HFFc6 (cell line): ENCODE measurements at places on chromosomes 5 and 9.

DNA sequence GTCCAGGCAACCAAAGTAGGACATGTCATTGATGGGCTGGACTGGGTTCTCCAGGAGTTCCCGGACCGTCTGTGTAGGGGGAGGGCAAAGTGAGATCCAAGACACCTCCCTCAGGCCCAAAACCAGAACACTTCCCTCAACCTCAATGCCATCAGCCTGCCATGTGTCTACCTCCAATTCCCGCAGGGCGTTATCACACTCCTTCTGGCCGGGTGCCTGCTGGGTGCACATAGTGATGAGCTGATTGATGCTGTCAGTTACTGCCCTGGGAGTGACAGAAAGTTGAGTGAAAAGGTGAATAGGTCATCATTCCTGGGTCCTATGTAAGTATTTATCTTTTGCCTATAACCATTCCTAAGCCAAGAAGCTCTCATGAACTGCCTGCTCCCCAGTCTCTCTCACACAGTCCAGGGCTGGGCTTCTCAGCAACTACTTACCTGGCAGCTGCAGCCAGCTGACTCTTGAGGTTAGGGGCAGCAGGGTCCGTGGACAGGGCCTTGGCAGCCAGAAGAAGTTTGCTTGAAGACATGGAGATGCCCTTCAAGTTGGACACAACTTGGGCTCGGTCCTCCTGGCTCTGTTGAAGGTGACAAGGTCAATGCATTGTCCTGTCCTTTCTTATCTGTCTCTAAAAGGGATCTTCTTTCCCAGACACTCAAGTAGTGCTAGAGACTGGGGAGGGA is 21.0 kb downstream of the TLN1 start:
- DNase-seq = no peak

GRCh38 chr9:38386319-38386895 is 6.1 kb upstream of the ALDH1B1 start:
- DNase-seq = no peak

GRCh38 chr5:145588113-145588512 is 247.0 kb downstream of the PRELID2 start:
- DNase-seq = no peak

GRCh38 chr9:103714992-103715391 is 379.1 kb upstream of the SMC2 start:
- DNase-seq = no peak

- DNase-seq = no peak
Observed at GRCh38 chr9:21552244-21553170, 70.4 kb upstream of the IFNE start.

DNA sequence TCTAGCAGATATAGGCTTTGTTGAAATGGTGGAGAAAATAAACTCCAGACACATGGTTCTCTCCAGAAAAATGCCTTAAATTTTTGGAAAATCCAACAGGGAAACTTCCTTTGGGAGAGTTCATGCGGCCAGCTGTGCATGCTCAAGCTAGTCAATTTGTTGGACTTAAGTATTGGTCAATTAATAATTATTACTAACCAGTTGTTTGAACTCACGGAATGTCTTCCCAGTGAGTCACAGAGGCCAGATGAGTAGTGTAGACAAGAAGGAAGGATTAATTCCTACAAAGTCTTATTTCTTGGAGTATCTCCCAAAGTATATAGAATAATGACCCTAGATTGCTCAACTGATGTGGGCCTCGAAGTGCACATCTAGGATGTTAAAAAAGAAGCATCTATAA is 103.6 kb downstream of the MACIR start:
- peak; percentile 60 for DNase-seq

- no peak for DNase-seq
Observed at GRCh38 chr5:142547445-142548380, 138.2 kb downstream of the FGF1 start.

- DNase-seq = no peak
Observed at GRCh38 chr5:75152860-75153259, 83.8 kb downstream of the ANKRD31 start.

- DNase-seq = no peak
Observed at GRCh38 chr9:96447406-96447805, 2.6 kb upstream of the HABP4 start.

GRCh38 chr9:98854266-98854665 is 46.8 kb downstream of the GALNT12 start:
- peak; percentile 76 for DNase-seq

DNA sequence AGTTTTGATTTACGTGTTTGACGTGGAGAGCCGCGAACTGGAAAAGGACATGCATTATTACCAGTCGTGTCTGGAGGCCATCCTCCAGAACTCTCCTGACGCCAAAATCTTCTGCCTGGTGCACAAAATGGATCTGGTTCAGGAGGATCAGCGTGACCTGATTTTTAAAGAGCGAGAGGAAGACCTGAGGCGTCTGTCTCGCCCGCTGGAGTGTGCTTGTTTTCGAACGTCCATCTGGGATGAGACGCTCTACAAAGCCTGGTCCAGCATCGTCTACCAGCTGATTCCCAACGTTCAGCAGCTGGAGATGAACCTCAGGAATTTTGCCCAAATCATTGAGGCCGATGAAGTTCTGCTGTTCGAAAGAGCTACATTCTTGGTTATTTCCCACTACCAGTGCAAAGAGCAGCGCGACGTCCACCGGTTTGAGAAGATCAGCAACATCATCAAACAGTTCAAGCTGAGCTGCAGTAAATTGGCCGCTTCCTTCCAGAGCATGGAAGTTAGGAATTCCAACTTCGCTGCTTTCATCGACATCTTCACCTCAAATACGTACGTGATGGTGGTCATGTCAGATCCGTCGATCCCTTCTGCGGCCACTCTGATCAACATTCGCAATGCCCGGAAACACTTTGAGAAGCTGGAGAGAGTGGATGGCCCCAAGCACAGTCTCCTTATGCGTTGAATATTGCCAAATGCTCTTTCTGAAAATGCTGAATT is 850 bp downstream of the RRAGA start:
- DNase-seq = peak; percentile 38

GRCh38 chr5:135697251-135697958 is 118.6 kb upstream of the CXCL14 start:
- no peak for DNase-seq

- DNase-seq = no peak
Observed at GRCh38 chr9:130688072-130688471, 5.5 kb upstream of the EXOSC2 start.

DNA sequence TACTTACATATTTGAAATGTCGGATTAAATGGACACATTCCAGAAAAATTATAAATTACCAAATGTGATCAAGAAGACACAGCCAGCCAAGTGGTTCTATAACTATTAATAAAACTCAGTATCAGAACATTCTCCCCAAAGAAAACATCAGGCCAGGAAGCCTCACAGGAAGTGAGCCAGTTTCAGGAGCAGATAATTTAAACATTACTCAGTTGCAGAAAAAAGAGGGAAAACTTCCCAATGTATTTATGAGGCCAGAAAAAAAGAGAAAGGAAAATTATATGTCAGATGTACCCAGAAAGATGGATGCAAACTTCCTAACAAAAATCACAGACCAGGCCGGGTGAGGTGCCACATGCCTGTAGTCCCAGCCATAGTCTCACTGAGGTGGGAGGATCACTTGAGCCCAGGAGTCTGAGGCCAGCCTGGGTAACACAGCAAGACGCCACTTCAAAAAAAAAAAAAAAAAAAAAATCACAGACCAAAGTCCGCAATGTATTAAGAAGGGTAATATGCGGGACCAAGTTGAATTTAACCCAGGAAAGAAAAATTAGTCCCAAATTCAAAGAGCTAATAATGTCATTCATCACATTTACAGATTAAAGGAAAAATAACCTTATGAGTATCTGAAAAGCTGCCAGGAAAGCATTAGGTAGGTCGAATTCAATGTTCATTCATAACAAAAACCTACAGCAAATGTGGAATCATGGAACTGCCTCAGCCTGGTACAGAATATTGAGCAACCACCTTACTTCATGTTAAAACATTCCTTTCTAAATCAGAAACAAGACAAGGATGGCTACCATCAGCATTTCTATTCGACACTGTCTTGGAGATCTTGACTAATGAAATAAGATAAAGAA is 37.2 kb upstream of the NRARP start:
- no peak for DNase-seq

DNA sequence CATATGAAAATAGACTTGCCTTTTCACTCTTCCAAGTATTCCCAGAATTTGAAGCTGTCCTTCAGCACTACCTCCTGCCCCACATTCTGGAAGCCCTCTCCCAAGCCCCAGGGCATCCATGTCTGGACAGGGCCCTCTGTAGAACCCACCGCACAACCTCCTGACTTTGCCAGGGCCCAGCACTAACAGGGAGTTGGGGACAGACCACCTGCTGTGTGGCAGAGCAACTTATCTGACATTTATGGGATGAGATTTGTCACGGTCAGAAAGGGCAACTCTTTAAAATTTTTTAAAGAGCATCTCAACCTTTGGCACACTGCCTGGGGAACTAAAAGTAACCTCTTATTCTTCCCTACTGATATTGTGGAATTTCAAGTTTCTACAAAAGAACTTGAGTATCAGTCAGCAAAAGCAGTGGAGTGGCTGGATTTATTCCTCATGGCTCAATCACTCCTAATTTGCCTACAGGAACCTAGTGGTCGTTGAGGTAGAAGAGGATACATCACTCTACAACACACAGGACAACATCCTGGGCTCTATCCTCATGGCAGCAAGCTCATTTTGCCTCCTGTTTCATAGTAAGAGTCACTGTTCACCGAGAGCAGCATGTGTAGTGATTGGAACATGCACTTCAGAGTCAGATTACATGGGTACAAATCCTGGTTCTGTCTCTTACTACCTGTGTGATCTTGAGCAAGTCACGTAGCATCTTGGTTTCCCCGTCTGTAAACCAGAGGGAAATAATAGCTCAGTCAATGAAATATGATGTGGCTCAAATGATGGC is 285.3 kb downstream of the ENC1 start:
- no peak for DNase-seq
